ENCODE measurements at places on chromosomes 7 and 10. TPM values are rescaled to one million over a fixed set of nuclear protein-coding genes. Genes with fewer than 3 reads are reported as not detected.

GPR37 gene
- total RNA-seq, result 0.21 TPM

GRID1 gene
- 0.31 TPM for total RNA-seq

RGR gene
- 1.9 TPM for total RNA-seq

TUBB8 gene
- total RNA-seq, result 1.9 TPM

GRCh38 chr7:14954035-14954434 is 51.5 kb upstream of the DGKB start:
- DNase-seq, result no peak

- peak; percentile 39 for DNase-seq
Observed at GRCh38 chr10:74888962-74889661, 62.7 kb downstream of the KAT6B start.

DNA sequence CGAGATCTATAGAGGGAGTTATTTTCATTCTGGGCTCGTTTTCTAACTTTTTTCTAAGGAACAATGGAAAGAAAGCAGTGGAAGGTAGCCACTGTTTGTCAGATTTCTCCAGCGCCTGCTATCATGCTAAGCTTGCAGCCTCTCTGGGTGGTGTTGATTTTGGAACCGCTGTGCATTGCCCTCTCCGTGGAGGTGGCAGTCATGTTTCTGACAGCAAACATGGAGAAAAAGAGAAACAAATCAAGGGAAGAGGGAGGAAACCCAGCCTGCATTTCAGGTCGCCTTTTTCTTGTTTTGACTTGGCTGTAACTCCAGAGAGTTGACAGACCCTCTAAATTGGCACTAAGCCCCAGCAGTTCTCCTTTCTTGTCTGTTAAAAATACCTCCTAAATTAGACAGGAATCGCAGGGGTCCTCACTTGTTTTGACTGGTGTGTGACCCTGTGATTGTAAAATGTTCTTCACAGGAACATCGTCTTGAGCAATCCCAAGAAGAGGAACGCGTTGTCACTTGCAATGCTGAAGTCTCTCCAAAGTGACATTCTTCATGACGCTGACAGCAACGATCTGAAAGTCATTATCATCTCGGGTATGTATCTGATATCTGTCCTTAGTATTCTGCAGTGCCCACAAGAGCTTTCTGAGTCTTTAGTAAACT is 4.8 kb downstream of the ECHDC3 start:
- DNase-seq, result no peak

DNA sequence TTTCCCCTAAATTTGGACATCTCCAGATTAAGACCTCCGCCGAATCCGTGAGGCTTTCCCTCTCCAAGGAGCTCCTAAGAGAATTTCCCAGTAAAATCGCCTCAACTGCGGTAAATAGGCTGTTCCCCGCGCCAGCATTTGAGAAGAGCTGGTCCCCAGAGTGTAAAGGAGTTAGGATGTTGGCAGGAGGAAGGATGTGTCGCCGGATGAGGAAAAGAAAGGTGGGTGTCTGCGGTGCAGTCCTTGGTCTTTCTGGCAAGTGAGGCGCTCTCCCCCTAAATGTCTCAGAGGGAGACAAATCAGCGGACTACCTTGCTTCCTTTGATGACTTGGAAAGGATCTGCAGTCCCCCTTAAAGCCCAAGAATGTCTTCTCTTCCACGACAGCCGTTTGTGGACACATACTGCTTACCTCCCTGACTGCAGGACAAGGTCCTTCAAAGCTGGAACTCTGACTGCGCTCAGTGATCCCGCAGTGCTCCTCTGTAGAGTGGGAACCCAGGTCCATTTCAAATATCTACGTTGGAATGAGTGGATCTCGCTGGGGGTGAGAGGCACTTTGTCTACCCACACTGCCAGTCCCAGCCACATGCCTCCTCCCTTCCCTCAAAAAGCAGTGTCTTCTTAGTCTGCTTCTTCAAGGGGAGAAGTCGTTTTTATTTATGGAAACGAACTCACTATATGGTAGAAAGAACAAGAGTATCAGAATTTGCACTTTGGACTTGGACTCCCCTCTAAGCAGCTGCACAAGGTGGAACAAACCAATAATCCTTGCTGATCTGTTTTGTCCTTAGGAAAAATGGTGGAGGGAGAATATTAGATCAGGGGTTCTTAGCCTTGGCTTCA is 1.1 kb upstream of the DLG5 start:
- peak; percentile 50 for DNase-seq

- DNase-seq, result no peak
Observed at GRCh38 chr10:98569853-98570252, 123.1 kb upstream of the HPS1 start.

All from neural progenitor cell (in vitro differentiated cells).